NT2/D1 (cell line): ENCODE measurements at places on chromosomes 5 and 9.

DNA sequence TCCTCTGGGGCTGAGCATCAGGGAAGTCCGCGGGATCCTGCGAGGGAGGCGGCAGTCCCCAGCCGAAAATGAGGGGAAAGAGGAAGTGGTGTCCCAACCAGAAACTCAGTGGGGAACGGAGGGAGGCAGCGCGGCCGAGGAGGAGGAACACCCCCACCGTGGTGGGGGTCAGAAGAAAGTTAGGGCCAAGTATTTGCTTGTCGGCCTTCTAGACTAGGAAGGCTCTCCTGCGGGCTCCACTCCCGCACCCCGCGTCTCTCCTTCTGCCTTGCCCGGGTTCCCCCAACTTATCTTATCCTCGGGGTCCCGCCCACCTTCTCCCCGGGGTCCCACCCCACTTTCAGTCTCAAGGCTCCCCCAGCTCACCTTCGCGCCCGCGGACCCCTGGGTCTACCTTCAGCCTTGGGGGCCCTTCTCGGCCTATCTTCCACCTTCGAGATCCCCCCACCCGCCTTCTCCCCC is 557 bp upstream of the PHF2 start:
- no peak for DNase-seq

- DNase-seq, result no peak
Measured at GRCh38 chr5:178423901-178424809, 166.0 kb downstream of the COL23A1 start.

- DNase-seq, result no peak
Measured at GRCh38 chr5:169248996-169249395, 51.9 kb downstream of the SLIT3 start.

DNA sequence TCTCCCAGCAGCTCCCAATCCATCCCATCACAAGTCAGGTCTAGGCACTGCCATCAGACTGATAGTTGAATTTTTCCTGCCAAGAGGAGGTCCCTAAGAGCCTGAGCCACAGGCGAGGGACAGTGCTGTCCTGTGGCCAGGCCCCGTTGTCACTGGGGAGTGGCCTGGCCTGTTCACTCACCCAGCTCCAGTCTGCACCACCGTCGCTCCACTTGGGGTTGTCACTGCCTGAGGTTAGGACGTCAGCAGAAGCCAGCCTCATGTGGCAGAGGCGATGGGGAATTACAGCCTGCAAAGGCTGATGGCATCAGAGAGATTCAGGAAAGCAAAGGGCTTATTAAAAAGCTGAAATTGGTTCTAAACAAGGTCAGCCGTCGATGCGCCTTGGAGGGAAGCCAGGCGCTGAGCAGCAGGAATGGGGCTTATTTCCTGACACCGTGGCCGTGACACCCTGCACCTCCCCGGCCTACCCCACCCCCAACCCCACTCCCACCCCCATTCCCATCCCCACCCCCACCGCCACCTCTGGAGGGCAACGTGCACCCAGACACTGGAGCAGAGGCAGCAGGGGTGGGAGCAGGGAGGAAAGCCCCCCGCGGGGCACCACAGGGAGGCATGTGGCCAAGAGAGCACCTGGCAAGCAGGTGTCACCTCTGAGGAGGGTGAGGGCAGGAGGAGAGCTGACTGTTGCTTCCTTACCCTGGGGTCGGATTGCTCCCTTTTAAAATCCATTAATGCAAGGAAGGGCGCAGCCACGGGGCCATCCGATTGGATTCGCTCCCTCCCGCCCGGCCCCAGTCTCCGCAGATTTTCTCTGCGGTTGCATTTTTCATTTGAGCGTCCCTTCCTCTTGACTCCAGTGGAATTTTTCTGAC is 3.1 kb upstream of the DBH start:
- no peak for DNase-seq

- DNase-seq, result no peak
Measured at GRCh38 chr9:99004115-99004514, 60.4 kb downstream of the COL15A1 start.
